ENCODE measurements at places on chromosomes 2 and 18.

- DNase-seq: no peak
These were observed 32.1 kb upstream of the KCNG2 start for GRCh38 chr18:79765491-79766245.

DNA sequence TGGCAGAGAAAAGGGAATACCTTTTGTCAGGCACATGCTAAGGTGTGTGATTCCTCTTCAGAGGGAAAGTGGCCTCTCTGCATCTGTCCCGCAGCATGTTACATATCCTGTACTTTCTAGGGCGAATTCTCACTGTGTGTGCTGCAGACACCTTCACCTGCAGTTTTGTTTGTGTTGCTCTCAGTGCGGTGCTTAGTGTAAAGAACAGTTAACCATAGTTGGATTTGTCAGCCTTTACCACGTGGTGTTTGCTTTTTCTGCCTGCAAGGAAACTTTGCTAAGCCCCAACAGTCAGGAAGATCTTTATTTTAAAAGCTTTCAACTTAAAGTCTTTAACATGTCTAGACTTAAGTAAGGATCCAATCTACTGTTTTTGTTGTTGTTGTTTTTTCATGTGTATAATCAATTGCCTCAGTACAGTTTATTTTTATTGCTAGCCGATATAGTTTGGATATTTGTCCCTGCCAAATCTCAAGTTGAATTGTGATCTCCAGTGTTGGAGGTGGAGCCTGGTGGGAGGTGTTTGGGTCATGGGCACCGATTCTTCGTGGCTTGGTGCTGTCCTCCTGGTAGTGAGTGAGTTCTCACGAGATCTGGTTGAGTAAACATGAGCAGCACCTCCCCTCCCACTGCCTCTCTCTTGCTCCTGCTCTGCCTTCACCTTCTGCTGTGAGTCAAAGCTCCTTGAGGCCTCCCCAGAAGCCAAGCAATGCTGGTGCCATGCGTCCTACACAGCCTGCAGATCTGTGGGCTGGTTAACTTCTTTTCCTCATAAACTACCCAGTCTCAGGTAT lies 90.6 kb downstream of the SNTG2 start:
- no peak for DNase-seq

DNA sequence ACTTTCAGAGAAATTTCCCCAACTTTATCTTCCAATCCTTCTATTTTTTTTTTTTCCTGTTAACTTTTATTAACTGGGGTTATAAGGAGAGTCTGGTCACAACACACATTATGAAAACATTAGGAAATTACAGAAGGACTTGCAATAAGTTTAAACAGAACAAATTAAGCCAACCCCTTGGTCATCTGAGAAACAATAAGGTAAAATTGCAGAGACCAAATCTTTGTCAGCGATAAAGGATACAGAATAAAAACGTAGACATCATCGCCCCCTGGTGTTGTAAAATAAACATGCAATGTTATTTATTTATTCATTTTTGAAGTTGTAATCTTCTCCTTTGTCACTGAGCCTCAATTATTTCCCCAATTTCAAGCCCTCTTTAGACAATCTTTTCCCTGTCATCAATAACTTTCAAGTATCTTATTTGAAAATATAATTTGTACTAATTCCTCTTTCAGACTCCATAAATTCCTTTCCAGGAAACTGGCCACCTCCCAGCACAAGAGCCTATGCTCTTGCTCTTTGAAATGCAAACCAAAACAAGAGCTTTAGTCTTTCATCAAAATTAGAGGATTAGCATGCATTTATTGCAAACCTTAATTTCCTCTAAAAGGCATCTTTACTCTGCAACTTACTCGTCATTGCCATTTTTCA lies 19.5 kb downstream of the G6PC2 start:
- DNase-seq: peak; percentile 17

GRCh38 chr18:76927223-76927725 lies 104.9 kb downstream of the ZNF236 start:
- DNase-seq: no peak

GRCh38 chr2:47241715-47242114 lies 86.6 kb upstream of the STPG4 start:
- no peak for DNase-seq

- DNase-seq: no peak
These were observed 49.8 kb downstream of the MSH2 start for GRCh38 chr2:47452761-47453160.

GRCh38 chr2:149313512-149313972 lies 16.8 kb upstream of the LYPD6 start:
- peak; percentile 50 for DNase-seq

GRCh38 chr2:16475586-16475985 lies 190.0 kb downstream of the CYRIA start:
- no peak for DNase-seq

DNA sequence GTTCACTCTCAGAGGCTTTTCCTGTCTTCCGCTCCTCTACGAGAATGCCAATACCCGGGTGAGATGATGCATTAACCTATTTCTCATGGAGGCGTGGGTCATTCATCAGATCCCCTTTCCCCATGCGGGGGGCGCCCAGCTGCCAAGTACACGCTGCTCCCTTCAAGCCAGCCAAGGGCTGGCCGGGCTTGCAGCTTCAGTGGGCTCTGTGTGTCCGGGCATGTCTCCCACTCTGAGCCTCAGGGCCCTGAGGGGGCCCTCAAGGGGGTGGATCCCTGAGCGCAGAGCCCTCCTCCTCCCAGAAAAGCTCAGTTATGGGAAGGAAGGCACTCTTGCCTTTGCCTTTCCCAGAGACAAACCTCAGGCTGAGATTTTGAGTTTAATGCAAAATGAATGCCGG lies 431.8 kb upstream of the MYT1L start:
- no peak for DNase-seq

DNA sequence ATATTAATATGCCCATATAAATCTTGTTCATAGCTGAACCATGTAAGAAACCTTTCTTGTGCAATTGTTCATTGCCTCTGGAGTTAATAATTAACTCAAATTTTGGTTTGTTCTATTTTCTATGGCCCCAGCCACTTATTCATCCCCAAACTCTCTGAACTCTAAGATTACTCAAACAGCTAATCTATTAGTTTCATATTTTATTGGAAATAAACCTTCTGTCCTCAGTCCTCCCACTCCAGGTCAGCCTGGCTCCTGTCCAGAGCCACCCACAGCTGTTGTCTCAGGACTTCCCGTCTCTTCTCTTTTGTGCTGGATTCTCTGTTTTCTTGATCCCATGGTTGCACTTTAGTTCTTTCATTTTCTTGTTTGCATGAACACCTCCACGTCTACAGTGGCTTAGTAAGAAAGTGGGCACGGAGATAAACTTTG lies 4.4 kb upstream of the RNF103 start:
- DNase-seq: no peak

DNA sequence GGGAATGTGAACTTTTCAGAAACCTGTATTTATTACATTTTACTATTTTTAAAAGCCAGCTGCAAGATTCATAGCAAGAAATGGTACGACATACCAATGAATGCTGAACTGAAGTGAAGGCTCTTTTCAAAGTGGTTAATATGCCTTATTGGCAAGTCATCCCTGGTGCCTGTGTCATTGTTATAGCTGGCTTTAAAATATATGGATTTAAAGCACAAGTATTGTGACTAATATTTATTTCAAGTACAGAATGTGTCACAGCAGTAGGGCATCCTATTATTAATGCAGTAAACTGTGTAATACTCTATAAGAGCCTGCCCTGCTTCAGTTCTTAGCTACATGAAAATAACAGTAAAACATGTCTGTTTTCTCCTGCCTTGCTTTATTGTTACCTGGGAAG lies 10.8 kb downstream of the TSHZ1 start:
- no peak for DNase-seq

- DNase-seq: no peak
These were observed 42.4 kb upstream of the LIMS1 start for GRCh38 chr2:108491848-108492247.

DNA sequence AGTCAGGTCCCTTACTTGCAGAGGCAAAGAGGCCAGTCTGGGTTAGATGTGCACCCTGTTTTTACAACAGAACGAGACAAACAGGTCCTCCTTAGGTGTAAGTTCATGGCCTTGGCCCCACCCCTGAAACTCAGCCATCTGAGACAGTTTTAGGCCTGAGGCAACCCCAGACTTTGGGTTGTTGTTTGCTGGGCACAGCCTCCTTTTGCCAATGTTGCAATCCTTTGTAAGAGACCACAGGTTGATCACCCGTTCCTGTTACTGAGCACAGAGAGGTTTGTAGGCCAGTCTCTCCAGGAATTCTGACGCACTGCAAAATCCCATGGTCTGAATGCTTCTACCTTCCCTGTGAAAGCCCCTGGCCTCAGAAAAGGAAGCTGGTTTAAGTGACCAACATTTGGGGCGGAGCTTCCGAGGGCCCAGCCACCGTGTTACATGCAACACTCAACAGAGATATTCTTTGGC lies 15.5 kb upstream of the IL1RN start:
- no peak for DNase-seq

DNA sequence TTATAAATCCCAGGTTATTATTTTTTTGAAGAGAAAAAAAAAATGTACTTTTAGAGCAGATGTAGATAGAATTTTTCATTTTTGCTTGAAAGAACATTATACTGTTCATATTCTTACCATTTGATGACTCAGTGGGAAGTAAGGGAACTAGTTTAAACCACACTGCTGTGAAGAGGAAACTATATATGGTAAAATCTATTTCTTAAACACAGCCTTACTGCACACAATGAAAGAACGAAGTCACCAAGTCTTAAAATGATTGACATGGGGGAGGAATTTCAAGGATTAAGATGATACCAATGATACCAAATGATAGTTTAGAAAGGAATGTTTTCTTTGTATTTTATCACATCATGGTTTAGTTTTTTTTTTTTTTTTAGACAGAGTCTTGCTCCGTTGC lies 5.0 kb downstream of the ACTR2 start:
- no peak for DNase-seq

DNA sequence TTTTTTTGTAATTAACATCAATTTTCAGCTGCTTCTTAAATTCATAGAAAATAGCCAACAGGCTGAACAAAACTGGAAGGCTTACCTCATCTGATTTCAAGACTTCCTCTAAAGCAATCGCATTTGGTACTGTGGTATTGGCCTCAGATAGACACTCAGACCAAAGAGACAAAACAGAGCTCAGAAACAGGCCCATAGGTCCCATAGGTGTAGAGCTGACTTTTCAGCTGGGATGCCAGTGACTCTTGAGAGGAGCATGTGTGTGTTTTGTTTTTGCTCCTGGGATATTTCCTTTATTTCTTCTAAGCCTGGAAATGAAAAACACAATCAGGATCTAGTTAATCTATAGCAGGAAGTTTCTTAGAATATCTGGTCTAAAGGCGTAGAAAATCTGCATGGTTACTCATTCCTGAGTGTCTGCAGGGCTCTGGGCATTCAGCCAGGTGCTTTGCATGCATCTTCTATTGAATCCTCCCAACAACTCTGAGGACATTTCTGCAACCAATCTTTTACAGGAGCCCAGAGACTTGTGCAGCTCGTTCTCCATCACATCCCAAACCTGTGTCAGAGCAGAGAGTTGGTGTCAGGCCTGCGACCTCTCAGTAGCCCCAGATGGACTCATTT lies 190.8 kb downstream of the RTP5 start:
- no peak for DNase-seq

DNA sequence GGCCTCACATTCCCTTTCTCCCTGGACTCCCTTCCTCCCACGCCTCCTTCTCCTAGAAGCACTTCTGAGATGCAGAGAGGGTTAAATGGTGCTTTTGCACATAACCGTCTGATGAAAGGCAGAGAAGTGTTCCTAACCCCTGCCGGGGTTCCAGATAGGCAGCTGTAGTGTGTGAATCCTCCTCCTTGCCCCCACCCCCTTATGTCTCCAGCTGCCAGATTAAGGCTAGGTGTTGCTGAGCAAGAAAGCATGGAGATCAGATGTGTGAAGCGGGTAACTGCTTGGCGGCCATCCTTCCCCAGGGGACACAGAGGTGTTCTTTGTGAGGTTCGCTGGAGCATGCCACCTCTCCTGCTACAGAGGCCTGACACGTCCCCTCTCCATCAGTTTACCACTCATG lies 88.3 kb downstream of the NRP2 start:
- no peak for DNase-seq

GRCh38 chr2:24233321-24233720 lies 58.5 kb downstream of the FAM228A start:
- no peak for DNase-seq

- no peak for DNase-seq
These were observed 116.8 kb upstream of the PKDCC start for GRCh38 chr2:41930807-41931566.

DNA sequence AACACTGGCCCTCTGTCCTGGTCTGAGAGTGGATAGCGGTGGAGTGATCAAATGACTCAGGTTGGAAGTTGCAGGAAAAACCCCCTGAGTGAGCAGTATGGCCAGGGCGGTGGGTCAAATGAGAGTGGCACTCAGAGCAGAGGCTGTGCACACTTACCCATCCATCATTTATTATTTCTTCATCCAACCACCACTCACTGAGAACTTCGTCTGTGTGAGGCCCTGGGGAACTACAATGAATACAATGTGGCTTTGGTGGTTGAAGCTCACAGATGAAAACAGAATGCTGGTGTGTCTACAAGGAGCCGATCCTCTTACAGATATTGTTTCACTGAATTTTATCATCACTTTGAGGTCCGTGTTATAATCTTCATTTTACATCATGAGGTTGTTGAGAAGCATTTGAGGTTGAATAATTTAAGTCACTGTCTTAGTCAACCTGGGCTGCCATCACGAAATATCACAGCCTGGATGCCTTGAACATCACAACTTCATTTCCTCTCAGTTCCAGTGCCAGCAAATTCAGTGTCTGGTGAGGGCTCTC lies 73.4 kb upstream of the ID2 start:
- DNase-seq: no peak

DNA sequence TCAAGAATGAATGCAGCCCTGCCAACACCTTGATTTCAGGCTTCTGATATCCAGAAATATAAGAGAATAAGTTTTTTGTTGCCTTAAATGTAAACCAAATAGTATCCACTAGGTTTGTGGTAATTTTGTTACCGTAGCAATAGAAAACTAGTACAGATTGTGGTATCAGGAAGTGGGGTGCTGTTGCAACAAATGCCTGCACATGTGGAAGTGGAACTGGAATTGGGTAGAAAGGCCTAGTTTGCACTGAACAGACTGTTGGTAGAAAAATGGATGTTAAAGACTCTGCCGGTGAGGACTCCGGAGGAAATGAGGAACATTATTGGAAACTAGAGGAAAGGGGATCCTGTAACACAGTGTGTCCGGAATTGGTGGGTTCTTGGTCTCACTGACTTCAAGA lies 145.8 kb upstream of the MGAT5 start:
- no peak for DNase-seq

DNA sequence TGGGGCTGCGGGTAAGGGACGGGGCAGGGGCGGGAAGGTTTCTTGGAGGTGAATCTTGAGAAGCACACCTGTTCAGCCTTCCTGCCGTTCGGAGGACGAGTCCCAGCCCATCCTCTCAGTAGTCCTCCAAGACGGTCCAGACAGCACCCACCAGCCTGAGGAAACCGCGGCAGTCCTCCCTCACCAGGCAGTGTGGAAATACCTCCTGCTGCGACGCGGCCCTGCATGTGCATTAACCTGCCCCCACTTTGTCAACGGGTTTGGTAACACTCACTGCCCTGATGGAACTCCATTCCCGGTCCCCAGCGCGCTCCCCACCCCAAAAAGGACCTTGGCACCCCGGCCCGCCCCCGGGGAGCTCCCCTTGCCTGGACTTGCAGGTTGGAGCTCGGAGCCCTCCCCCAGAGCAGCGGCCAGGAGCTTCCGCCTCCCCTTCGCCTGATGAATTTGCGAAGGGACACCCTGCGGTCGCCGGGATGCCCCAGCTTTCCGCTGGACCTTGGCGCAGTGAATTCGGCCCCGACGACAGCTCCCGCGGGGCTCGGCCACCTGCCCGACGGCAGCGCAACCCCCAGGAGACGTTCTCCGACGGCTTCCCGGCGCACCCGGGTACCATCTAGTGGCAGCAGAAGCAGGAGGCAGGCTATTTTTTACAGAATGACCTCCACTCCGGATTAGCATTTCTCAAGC lies 31.5 kb downstream of the ACVR1C start:
- no peak for DNase-seq

GRCh38 chr2:85134896-85135659 lies 1.9 kb downstream of the TCF7L1 start:
- DNase-seq: no peak

Measured in COLO829 (cell line).